ENCODE measurements at places on chromosomes 2 and 18. TPM values are rescaled to one million over a fixed set of nuclear protein-coding genes. Genes with fewer than 3 reads are reported as not detected.

ATOH8 gene
- 1.1 TPM for total RNA-seq

SLC5A7 gene
- total RNA-seq: not detected

KIF1A gene
- 58.8 TPM for total RNA-seq

KCNS3 gene
- total RNA-seq: 15.2 TPM

INPP5D gene
- 0.66 TPM for total RNA-seq

CCDC74B gene
- total RNA-seq: 12.2 TPM

STPG4 gene
- 0.42 TPM for total RNA-seq

RFX8 gene
- total RNA-seq: not detected

ALPG gene
- total RNA-seq: not detected

PROKR1 gene
- total RNA-seq: 2.9 TPM

MREG gene
- 18.3 TPM for total RNA-seq

Measured in endodermal cell (in vitro differentiated cells).